ENCODE measurements at places on chromosomes 12 and 14.

GRCh38 chr14:64762044-64763034 is 58.1 kb downstream of the PLEKHG3 start:
- no peak for DNase-seq

DNA sequence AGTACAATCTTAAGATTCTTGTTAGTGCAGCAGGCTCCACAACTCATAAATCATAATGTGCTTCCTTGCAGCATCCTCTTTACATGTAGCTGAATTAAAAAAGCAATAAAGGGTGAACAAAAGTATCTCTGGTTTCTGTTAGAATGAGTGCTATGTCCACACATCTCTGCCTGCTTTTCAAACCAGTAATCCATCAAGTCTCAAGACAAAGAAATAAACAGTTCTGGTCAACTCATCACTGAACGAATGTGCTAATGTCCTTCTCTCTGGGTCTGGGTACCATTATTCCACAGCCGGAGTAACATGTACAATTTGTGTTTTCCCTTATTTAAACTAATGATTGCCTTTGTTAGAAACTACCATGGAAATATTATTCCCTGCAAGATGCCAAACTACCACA is 273.0 kb upstream of the USP15 start:
- no peak for DNase-seq

- peak; percentile 13 for DNase-seq
These were observed 771 bp upstream of the AVPR1A start for GRCh38 chr12:63151623-63152320.

DNA sequence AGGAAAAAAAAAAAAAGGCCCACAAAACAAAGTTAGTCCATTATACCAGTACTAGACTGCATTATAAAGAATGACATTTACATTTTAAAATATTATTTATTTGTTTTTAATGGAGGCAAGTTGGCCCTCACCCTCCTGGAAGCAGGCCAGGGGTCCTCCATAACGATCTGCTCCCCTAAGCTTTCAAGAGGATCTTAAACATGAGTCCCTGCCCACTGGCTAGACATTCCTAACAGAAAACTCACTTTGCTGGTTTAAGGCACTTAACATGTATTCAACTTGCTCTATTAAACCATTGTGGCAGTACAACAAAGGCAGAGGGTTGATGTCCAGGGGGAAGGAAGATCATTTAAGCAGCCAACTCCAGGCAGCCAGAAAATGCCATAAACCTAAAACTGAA is 111.4 kb downstream of the STXBP6 start:
- DNase-seq: no peak

DNA sequence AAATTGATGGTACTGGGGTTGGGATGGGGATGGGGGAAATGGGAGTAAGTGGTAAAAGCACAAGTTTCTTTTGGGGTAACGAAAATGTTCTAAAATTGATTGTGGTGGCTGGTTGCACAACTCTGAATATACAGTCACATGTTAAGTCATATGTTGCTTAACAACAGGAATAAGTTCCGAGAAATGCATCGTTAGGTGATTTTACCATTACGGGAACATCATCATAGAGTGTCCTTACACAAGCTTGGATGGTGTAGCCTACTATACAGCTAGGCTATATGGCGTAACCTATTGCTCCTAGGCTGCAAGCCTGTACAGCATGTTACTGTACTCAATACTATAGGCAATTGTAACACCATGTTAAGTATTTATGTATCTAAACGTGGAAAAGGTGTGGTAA is 31.0 kb downstream of the ITGA7 start:
- peak; percentile 80 for DNase-seq

- no peak for DNase-seq
These were observed 41.5 kb downstream of the KCTD10 start for GRCh38 chr12:109435428-109436187.

DNA sequence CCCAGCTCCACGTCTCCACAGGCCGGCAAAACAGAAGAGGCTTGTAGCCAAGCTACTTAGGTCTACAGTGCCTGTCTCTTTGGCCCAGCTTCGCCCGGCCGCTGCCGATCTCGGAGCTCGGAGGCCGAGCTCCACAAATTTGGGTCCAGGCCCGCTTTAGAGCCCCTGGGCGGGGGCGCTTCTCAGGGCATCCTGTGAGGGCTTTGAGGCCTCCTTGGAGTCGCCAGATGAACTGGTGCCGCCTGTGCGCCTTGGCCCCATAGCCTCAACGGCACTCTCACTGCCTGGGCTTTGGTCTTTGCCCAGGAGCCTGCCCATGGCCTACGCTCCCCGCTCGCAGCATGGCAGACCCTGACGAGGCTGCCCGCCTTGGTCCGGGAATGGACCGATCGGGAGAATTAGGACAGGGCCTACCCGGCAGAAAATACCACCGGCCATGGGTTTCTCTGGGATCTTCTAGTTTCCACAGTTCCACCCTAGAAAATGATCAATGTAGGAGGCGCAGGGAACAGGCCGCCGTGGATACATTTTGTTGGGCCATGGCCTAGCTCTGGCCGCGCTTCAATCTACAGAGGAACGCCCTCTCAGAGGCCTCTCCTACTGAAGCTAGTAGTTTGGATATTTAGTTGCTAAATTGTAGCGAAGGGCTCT is 953 bp upstream of the NKX2-8 start:
- no peak for DNase-seq

GRCh38 chr12:120944645-120945217 is 33.6 kb upstream of the HNF1A start:
- peak; percentile 49 for DNase-seq

GRCh38 chr12:105030820-105031807 is 45.0 kb downstream of the NOPCHAP1 start:
- DNase-seq: no peak

DNA sequence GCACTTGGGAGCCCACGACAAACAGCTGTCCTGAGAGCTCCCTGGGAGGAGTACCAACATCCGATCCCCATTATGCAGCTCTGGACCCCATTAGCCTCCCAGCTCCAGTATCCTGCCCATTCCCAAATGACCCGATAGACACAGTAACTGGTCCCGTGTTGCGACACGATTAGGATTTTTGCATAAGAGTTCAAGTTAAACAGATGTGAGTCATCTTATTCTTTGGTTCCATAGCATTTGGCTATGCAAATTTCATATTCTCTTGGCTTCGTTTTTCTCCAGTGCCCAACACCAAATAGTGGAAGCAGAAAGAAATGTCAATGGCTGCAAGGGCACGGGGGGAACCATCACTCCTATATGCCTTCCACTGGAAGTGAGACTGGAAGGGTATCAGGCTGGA is 43.0 kb upstream of the LRRC10 start:
- DNase-seq: no peak

- peak; percentile 39 for DNase-seq
These were observed 35.5 kb upstream of the UNC79 start for GRCh38 chr14:93395231-93395630.

- peak; percentile 21 for DNase-seq
These were observed 971.7 kb downstream of the FLRT2 start for GRCh38 chr14:86501611-86502010.

GRCh38 chr12:54680374-54680773 is 32.2 kb upstream of the DCD start:
- DNase-seq: peak; percentile 29

- no peak for DNase-seq
These were observed 24.7 kb downstream of the SUSD6 start for GRCh38 chr14:69635981-69636639.

DNA sequence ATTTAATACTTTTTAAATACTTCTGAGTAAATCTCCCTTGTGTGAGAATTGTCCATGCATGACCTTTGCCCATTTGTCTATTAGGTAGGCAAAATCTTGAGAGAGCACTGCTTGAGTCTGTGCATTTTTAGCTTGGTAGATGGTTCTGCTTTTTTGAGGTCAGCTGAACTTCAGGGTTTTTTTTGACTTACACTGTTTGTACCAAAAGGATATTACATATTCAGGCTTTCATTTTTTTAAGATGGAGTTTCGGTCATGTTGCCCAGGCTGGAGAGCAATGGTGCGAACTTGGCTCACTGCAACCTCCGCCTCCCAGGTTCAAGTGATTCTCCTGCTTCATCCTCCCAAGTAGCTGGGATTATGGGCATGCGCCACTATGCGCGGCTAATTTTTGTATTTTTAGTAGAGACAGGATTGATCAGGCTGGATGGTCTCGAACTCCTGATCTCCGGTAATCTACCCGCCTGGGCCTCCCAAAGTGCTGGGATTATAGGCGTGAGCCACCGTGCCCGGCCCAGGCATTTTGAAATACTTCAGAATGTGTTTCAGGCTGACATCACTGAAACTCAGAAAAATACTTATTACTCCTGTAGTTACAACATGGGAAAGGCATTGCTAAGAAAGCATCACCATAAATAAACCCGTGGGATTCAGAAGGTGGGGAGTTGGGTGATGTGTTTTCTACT is 11.1 kb downstream of the RASSF3 start:
- peak; percentile 78 for DNase-seq

- DNase-seq: no peak
These were observed 359.5 kb downstream of the CACNA1C start for GRCh38 chr12:2412305-2412643.

GRCh38 chr14:54609576-54609975 is 42.6 kb downstream of the SAMD4A start:
- no peak for DNase-seq

GRCh38 chr12:22625762-22626294 is 857 bp downstream of the ETNK1 start:
- no peak for DNase-seq

- no peak for DNase-seq
These were observed 94.7 kb upstream of the GSC start for GRCh38 chr14:94864387-94865195.

GRCh38 chr12:95672166-95672565 is 118.4 kb downstream of the NTN4 start:
- DNase-seq: no peak

DNA sequence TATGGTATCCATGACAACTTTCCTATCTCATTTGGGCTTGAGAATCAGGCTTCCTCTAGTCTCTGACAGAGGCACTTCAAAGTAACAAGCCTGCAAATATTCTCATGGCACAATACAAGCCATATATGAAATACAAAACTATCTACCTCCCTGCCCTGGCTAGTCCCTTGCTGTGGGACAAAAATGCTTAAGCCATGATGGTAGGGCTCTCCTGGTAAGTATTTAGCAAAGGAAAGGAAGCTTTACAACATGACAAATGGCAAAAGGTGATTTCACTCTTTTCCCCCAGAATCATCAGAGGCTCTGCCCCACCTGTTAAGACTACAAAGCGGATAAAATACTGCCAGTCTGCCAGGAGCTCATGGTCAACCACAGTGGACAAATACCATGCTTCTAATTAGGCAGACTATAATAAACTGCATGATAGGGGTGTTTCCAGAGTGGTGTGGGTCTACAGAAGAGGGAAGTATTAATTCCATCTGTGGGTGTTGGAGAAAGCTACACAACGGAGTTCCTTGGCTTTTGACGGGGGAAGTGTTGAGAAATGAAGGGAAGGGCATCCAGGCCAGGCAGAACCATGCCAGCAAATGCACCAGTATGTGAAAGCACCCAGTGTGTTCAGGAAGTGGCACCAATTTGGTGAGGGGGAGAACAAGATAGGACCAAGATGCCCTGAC is 92.9 kb downstream of the SPTSSA start:
- DNase-seq: no peak
